ENCODE measurements at places on chromosomes 3 and 15. TPM values are rescaled to one million over a fixed set of nuclear protein-coding genes. Genes with fewer than 3 reads are reported as not detected.

PLA1A gene
- not detected for total RNA-seq

WDR93 gene
- 0.47 TPM for total RNA-seq

LOXL1 gene
- 4.7 TPM for total RNA-seq

ADGRG7 gene
- total RNA-seq = not detected

PLAAT1 gene
- 1.0 TPM for total RNA-seq

- no peak for DNase-seq
Observed at GRCh38 chr3:52531860-52532516, 1.7 kb downstream of the NT5DC2 start.

DNA sequence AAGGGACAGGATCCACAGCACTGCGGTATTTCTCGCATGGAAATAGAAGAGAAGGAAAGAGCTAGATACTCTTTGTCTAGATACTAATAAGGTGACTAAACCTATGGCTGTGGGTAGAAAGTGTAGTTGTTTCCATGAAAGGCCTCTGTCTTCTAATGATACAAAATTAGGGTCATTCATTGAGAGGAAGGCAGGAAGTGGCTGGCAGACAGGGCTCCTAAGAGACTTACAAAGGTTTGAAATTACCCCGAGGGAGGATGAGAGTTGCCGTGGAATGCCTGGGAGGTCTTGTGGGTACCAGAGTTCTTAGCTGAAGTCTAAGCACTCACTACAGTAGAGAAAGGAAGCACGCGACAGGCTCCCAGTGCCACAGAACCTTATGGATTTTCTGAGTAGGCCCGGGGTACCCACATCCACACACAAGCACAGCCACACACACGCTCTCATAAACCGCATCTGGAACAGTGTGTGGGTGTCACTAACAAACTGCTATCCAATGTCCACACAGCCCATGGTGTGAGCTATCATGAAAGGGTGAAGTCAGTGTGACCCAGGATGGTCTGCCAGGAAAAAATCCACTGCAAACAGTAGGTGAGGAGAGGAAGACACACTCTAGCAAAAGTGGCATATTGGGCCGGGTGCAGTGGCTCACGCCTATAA, 221.4 kb downstream of the FAM43A start:
- no peak for DNase-seq

DNA sequence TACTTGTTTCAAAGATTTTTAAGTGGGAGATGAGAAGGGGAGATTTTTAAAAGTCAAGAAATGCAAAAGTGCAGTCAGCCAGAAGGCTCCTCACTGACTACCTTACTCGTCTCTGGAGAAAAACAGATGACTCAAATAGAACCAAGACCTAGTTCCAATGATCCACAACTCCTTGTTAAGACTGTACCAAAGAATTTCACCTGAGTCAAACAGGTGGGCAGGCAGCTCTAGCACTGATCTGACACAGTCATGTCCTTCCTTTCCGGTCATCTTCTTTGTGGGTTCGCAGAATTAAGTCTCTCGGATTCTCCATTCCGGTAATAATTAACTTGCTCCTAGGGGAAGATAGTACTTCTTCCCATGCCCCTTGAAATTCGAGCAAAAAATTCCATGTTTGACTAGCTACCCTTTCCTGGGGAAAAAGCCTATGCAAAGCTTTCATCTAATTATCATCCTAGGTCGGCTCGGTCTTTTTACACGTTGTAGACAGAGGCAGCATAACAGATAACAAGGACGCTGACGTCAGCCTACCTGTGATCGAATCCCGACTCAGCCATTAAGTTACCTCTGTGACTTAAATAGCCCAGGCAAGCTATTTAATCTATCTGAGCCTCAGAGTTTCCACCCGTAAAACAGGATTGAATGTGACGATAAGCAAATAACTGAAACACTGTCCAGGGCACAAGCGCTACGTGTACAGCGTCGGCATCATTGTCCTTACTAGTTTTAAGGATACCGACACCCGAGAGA, 758 bp downstream of the SELENOK start:
- DNase-seq = peak; percentile 10

DNA sequence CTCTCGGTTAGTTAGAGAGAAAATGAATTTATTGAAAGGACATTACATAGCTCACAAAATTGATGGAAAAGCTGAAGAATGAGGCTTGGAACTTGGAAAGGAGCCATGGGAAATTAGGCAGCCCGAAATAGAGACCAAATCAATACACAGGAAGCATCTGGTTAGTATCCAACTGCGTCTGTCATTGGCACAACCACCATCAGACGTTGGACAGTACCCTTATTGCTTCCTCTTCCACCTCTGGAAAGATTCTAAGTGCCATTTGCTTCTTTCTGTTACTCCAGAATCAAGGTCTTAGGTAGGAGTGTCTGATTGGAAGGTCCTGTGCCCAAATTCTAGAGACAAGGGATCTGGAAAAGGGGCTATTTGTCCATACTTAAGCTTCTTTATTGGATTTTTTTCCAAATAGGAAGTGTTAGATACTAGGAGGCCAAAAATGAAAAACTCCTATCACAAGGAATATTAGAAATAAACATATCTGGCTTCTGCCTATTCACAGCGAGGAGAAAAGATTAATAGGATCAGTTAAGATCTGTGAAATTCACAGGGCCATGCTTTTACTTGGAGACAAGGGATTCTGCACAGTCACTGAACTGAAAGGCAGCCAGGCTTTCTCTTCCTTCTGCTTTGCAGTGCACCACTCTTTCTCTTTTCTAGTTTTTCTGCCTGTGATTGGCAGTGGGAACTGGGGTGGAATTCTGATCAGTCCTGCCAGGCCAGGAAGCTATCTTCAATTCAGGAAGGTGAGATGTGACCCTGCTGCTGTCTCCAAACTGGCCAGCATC, 10.7 kb upstream of the HACD2 start:
- DNase-seq = no peak

DNA sequence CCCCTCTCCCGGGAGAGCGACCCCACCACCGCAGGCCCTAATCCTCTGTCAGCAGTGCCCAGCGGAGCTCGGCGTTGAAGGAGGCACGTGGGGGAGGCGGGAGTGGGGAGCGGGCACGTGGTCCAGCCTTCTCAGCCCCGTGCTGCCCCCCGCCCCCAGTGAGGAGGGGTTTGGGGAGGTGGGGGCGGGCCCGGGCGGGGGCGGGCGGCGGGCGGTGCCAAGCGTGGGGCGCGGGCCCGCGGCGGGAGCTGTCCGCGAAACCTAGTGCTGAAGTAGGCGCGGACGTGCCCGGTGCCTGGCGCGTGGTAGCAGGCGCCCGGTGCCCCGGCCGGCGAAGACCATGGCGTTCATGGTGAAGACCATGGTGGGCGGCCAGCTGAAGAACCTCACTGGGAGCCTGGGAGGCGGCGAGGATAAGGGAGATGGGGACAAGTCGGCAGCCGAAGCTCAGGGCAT, at the start of gene CPLX3:
TSS of gene CPLX3 (plus strand) at position 264 of the 456 bp plus-strand sequence. CDS start at position 341, 77 bp downstream.
- DNase-seq = no peak

DNA sequence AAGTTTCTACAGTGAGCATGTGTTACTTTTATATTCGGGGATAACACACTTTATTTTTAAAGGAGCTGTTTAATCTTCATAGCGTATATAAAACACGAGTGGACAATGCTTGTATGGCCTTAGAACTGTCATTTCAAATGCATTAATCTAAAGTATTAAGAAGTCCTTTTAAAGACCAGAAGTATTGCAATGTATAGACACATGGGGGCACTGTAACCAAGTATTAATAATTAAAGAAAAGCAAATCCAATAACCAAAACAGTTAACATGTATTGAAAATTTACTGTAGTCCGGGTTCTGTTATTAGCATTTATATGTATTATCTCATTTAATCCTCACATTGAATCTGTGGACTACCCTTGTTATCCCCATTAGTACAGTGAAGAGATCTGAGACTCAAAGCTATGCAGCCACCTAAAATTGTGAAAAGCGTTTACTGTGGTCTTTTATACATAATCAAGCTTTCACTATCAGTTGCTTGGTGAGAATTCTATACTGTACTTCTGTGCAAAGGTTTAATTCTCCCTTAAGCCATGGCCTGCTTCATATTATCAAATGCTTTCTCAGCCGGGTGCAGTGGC, 10.1 kb downstream of the ARL14 start:
- peak; percentile 30 for DNase-seq

- DNase-seq = no peak
Observed at GRCh38 chr15:65420975-65421359, 1.8 kb downstream of the IGDCC4 start.

DNA sequence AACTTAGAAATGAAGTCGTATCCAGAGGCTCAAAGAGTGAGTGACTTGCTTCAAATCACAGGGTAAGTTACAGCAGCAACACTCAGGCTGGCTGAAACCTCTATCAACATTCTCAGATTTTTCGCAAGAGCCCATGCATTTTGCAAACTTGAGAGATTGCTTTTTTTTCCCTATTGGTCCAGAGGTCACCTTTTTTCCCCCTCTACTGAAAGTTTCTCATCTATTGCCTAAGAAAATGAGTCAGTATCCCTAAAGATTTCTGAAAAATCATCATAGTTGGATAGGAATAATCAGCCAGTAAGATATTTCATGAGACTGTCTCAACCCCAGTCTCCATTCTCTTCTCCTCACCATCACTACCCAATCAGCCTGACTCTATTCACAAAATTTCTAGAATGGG, 410.6 kb downstream of the FOXP1 start:
- DNase-seq = peak; percentile 70

GRCh38 chr3:190456770-190457169, 7.1 kb upstream of the TMEM207 start:
- no peak for DNase-seq

- peak; percentile 2 for DNase-seq
Observed at GRCh38 chr3:39752751-39753150, 56.7 kb upstream of the MYRIP start.

DNA sequence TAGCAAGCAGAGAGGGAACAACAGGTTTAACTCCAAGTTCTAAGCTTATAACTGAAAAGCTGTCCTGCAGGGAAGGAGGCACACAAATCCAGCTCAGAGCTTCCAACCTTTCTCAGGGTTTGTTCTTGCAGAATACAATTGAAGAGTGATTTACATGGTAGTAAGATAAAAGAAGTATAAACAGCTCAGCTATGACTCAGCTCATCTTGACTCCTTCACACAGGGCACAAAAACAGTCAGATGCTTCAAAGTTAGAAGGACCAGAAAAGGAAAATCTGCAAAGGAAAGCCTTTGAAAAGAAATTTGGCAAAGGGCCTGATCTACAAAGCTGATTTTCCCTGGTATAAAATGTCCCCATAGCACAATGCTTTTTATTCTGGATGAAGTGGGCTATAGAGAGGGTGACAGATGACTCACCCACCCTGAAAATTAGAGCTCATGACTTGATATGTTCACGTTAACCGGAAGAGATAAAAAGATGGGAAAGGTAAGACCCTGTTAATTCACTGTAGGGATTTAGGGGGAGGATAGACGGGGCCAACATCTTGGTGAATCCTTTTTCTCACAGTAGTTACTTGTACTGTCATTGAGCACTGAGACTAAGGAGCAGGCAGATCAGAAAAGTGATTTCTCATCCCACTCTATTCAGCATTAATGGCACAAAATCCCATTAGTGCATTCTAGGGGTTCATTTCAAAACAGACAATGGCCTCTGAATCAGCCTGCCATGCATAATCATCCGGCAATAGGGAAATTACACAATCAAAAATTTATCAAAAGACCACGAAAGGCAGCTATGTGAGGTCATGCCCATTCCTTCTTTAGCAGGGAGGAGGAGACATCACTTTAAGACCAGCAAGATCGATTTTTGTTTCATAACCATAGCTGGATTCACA, 143.5 kb downstream of the GAP43 start:
- peak; percentile 9 for DNase-seq

GRCh38 chr3:81173514-81173913, 587.9 kb downstream of the GBE1 start:
- peak; percentile 16 for DNase-seq

DNA sequence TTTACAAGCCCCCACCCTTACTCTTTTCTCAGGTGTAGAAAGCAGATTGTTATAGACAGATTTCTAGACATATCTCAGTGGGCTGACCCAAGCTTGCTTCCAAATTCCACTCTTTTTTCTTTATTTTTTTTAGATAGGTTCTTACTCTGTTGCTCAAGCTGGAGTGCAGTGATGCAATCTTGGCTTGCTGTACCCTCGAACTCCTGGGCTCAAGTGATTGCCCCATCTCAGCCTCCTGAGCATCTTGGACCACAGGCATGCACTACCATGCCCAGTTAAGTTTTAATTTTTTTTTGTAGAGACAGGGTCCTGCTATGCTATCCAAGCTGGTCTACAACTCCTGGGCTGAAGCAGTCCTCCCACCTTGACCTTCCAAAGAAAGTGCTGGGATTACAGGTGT, 53.5 kb upstream of the ADAMTS9 start:
- peak; percentile 28 for DNase-seq

GRCh38 chr3:129268396-129268795, 10.3 kb upstream of the HMCES start:
- DNase-seq = no peak

GRCh38 chr15:90178468-90179435, 22.4 kb upstream of the SEMA4B start:
- DNase-seq = no peak

DNA sequence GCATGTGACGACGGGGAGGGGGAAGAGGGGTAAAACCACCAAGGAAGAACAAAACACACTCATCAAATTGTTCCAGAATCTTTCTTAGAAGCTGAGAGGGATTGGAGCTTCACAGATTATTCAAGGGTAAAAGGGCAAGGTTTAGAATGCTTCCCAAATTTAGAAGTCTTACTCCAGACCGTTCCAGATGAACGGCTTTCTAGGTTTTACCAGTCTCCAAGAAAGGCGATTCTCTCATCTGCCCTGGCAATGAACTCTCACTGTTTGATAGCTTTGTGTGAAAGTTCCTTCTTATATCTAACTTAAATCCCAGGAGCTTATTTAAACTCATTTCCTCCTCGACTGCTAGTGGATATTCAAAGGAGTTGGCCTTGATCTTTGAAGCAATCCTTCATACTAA, 124.3 kb upstream of the PRICKLE2 start:
- no peak for DNase-seq

GRCh38 chr3:38084334-38085310, 45.6 kb downstream of the DLEC1 start:
- peak; percentile 22 for DNase-seq

- no peak for DNase-seq
Observed at GRCh38 chr3:104523136-104523535, 843.6 kb upstream of the ALCAM start.

DNA sequence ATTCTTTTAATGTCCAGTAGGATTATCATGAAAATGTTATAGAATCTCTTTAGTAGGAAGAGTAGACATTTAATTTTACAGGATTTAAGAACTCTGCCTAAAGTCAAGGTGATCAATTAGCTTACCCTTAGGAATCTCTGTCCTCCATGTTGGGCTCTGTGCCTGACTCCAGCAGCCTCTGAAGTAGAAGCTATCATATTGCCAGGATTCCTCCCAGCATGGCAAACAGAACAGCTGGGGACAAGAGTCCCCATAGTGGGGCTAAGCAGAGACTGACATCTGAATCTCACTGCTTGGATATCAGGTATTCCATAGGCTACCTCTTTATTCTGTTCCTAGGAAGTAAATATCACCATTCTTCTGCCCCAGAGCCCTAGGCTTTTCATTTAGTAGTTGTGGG, 1.5 kb downstream of the SLC15A2 start:
- DNase-seq = no peak
